ENCODE measurements at places on chromosomes 13 and 19.

DNA sequence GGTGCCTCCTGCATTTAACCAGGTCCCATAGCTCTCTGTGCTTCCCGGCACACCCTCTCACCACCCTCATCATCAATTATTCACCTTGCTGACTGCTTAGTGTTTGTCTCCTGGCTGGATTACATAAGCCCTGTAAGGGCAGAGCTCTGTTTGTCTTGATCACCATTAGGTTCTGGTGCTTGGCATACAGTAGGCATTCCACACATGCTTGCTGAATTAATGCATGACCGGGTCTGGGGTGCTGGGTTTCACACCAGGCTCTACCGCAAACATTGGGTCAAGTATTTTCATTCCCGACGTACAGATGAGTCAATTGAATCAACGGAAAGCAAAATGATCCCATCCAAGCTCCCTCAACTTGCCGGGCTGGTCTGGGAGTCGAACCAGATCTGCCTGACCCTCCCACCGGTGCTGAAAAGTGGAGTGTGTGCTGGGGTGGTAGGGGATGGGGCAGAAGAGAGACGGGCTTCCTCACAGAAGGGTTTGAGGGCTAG, 28.5 kb downstream of the VAV1 start:
- no peak for DNase-seq

- DNase-seq, result no peak
Measured at GRCh38 chr13:50654331-50654730, 189.2 kb downstream of the DLEU7 start.

- no peak for DNase-seq
Measured at GRCh38 chr13:46639033-46639981, 86.3 kb downstream of the LRCH1 start.

GRCh38 chr13:101624981-101625380, 172.5 kb downstream of the ITGBL1 start:
- DNase-seq, result no peak

GRCh38 chr19:53131727-53132126, 983 bp downstream of the ZNF415 start:
- DNase-seq, result no peak

DNA sequence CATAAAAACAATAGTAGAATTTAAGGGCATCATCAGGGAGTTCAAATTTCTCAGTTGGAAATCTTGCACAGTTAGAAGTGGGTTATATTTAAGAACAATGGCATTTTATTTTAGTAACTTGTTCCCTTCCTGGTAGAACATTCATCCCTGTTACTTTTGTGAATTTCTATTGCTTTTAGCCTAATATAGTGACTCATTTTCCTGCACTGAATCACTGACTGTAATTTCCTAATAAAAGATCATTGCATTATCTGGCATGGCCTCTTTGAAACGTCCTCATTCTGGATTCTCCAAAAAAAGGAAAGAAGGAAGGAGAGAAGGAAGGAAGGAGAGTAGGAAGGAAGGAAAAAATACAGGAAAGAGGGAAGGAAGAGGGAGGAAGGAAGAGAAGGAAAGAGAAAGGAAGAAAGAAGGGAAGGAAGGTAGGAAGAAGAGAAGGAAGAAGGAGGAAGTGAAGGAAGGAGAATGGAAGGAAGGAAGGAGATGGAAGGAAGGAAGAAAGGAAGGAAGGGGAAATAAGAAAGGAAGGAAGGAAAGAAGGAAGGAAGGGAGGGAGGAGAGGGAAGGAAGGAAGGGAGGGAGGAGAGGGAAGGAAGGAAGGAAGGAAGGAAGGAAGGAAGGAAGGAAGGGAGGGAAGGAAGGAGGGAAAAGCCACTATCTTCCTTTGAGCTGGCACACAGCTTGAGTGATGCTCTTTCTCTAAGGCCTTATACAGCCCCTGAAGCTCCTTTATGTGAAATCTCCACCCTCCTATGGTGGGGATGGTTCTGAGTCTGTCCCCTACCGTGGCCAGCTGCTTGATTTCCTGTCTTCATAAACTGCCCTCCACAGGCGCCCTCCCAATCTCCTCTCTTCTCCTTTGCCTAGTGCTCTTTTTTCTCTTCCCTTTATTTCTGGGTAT, 29.8 kb upstream of the TM9SF2 start:
- DNase-seq, result no peak

GRCh38 chr19:45179072-45179891, 698 bp downstream of the BLOC1S3 start:
- peak; percentile 68 for DNase-seq

- no peak for DNase-seq
Measured at GRCh38 chr13:105311094-105311493, 1224.4 kb downstream of the EFNB2 start.

DNA sequence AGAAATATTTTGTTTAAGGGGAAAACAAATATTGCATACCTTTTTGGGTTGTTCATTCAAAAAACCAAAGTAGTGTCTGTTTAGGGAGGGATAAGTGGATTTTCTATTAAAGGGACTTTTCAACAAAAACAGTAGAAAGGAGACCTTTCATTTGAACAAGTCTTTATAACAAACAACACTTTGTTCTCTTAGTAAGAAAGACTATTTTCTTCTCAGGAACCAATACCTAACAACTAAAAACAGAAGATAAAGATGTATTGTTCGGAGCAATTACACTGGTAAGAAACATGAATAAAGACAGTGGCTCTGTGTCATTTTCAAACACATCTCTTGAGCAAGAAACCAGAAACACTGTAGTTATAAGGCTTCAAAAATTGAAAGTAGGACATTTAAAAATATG, 1610.1 kb upstream of the PCDH20 start:
- no peak for DNase-seq

DNA sequence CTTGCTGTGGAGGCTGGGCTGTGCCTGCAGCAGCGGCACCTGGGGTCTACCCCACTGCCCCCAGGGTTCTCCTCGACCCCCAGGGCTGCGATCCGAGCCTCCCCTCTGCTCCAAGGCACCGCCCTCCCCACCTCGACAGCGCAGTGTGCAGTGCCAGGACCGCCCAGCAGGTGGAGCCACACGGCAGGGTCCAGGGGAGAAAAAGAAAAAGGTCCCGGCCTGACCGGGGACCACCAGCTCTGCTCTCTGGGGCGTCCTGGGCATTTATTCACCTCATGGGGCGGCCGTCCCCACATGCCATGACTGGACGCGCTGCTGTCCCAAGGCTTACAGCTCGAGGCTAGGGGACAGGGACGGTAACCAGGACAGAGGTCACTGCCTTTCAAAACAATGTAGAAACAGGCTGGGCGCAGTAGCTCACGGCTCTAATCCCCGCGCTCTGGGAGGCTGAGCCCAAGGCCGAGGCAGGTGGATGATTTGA, 10.6 kb downstream of the REXO1 start:
- DNase-seq, result no peak

DNA sequence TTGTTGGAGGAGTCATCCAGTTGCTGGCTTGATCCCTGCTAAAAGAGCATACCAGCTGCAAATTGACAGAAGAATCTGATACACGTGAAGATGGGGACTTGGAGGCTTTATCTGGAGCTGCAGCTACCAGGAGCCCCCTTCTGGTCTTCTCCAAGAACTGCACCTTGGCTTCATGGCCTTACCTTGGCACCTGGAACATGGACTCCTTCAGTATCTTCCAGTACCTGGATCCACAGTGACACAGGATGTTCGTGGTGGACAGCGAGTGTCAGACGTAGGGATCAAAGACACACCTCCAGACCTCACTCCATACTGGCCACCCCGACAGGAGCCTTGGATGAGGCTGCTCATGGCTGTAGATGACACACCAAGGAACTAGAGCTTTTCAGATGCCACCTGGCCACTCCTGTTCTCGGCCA, 9.9 kb upstream of the ACSBG2 start:
- peak; percentile 88 for DNase-seq

GRCh38 chr13:64054321-64054720, 2638.7 kb upstream of the PCDH20 start:
- DNase-seq, result no peak

GRCh38 chr13:33303855-33304597, 18.5 kb upstream of the STARD13 start:
- no peak for DNase-seq

DNA sequence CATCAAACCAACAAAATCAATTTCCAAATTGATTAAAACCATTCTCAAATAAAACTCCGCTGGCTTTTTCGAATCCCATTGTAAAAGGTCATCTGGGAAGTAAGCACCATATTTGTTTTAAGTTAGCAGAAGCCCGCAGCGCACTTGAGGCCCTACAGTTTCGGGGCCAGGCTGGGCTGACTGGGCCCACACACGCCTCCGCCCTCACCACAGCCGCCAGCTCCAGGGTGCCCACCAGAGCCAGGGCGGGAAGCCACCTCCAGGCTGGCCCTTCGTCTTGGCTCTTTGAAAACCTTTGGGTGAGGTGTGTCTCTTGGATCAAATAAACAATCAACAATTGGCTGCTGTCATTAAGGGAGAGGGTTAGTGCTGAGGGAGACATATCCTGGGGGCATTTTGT, 133.3 kb downstream of the SOX1 start:
- DNase-seq, result no peak

GRCh38 chr13:24148414-24149235, 11.9 kb upstream of the SPATA13 start:
- DNase-seq, result peak; percentile 98

DNA sequence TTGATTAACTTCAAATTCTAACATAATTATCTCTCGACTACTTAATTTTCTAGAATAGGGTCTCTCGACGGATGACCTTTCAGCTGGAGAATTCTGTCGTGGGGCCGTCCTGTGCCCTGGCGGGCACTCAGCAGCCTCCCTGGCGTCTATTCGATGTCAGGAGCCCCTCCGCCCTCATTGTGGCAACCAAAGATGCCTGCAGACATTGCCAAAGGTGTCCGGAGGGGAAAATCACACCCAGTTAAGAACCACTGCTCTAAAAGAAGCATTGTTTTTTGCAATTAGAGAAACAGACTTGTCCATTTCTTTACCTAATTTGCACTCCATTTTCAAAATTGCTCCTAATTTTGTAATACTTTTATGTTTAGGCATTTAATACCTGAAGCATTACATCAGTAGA, 79.2 kb upstream of the ARHGEF7 start:
- DNase-seq, result no peak

- DNase-seq, result no peak
Measured at GRCh38 chr19:35363001-35363590, 4.8 kb downstream of the FFAR3 start.

GRCh38 chr13:106690779-106691178, 122.8 kb upstream of the ARGLU1 start:
- no peak for DNase-seq

- DNase-seq, result no peak
Measured at GRCh38 chr13:27168086-27168485, 3.5 kb downstream of the USP12 start.

GRCh38 chr13:39900106-39900750, 244.8 kb downstream of the COG6 start:
- DNase-seq, result no peak

DNA sequence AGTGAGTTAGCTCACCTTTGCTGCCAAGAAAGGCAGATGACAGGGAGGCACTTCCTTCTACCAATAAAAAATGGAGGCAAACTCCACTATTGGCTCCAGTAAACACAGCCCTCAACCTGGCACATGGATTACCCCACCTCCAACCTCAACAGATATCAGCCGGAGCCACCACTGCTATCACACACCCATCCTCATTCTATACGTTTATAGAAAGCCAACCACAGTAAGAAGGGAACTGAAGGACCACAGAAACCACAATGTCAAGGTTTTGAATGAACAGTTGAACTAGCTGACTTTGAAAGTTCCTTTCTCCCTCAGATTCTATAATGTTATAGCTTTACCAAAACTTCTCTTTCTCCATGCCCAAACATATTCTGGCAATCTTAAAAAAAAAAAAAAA, 526.2 kb downstream of the UQCRFS1 start:
- no peak for DNase-seq

DNA sequence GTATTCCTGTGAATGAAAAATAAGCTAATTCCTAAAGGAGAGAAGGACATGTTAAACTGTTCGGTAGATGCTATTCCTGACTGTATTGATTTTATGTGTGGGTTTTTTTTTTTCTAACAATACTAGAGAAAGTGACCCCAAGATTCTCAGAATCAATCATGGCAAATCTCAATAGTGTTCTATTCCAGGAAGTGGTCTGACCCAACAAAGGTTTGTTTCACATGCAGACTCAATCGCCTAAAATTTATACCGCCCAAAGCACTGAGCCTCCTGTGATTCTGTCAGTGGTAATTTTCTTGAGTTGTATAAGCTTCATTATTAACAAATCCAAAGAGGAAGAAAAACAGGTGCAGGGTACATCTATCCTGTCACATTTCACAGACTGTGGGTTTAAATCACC, 293.7 kb downstream of the SUCLA2 start:
- no peak for DNase-seq

- DNase-seq, result no peak
Measured at GRCh38 chr13:101626925-101627555, 174.6 kb downstream of the ITGBL1 start.

GRCh38 chr13:25085125-25085742, 10.7 kb upstream of the PABPC3 start:
- DNase-seq, result peak; percentile 47

- DNase-seq, result no peak
Measured at GRCh38 chr13:109654341-109655205, 131.8 kb downstream of the IRS2 start.

DNA sequence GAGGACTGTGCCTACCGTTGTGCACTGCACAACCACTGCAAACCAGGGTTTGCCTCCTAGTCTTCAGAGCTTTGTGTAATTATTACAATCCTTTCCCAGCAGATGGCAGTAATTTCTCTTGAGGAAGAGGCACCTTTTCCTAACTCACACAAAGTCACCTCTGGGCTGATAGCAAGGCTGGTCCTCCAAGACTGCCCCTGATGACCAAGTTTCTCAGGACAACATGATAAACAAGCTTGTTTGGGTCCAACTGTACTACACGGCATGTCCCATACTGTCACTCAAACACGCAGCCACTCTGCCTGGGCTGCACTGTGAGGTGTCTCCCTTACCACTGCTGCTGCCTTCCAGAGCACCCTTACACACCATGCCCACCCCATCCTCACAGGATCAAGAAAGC, 39.3 kb downstream of the RFXAP start:
- peak; percentile 75 for DNase-seq

GRCh38 chr13:51770681-51771417, 33.1 kb downstream of the DHRS12 start:
- no peak for DNase-seq

- DNase-seq, result no peak
Measured at GRCh38 chr13:64332048-64332447, 2898.1 kb downstream of the PCDH9 start.

DNA sequence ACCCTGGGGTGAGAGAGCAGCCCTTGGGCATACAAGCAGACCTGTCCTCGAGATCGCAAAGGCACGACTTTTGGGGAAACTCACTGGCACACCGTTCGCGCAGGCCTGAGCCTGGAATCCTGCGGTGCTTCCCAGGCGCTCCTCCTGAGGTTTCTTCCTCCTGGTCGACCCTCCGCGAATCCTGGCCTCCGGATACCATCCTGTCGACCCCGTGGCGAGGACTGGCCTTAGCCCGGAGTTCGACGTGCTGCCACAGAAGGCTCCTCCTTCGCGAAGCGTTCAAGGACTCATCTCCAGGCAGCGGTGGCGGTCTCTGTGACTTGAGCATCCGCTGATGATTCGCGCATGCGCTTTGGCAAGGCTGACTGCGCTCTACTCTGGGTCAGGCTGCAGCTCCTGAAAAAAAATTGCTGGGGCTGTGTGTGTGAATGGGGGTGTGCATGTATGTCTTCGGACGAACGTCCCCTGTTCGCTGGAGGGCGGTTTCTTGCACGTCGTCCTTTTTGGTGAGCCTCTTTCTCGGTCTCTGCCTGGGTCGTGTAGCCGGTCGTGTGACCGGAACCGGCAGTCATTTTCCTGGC, 64.4 kb upstream of the ZNF527 start:
- DNase-seq, result no peak

GRCh38 chr13:90950160-90950559, 397.3 kb upstream of the MIR17HG start:
- no peak for DNase-seq
